Effector CD4-positive, alpha-beta T cell (primary cell): ENCODE measurements at places on chromosomes 7 and 10.

- no peak for DNase-seq
Measured at GRCh38 chr7:135159359-135160085, 11.0 kb downstream of the CYREN start.

- no peak for DNase-seq
Measured at GRCh38 chr10:132357286-132358058, 25.5 kb downstream of the LRRC27 start.

- no peak for DNase-seq
Measured at GRCh38 chr10:69869291-69869961, 67.7 kb downstream of the COL13A1 start.

DNA sequence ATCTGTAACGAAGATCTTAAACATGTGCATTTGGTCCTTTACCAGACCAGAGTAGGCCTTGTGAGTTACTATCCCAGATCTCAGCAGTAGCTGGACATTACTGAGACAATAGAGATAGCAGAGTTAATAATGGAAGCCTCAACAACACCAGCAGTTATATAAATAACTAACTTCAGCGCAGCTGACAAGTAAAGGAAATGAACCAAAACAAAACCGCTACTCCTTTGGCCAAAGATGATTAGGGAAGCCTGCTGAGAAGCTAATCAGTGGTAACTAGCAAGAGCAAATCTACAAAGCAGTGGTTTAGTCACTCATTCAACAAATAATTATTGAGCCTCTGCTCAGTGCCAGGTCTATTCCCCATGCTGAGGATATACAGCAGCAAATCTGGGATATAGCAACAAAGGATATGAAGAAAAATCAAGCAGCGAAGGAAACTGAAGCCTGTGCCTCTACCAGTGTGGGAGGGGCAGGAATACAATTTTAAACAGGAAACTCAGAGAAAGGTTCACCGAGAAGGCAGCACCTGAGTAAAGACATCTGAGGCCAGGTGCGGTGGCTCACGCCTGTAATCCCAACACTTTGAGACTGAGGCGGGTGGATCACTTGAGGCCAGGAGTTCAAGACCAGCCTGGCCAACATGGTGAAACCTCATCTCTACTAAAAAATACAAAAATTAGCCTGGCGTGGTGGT is 103.6 kb downstream of the ELMO1 start:
- no peak for DNase-seq

DNA sequence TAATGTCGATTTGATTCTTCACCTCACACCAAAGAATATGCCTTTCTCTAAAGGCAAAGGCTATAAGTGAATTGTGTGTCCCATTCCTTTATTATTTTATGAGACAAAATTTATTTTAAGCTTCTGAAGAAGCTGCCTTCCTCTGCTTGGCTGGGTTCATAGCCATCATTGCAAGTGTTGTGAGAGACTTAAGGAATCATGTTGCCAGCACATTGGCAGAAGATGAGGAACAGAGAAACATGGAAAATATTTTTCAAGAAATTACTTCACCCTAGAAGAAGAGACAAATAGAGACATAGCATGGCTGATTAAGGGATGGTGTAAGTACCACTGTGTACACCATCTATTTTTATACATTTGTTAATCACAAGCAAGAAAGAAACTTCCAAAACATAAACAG is 230.1 kb upstream of the SEMA3E start:
- no peak for DNase-seq

- DNase-seq: no peak
Measured at GRCh38 chr10:125206623-125207022, 46.3 kb upstream of the CTBP2 start.

DNA sequence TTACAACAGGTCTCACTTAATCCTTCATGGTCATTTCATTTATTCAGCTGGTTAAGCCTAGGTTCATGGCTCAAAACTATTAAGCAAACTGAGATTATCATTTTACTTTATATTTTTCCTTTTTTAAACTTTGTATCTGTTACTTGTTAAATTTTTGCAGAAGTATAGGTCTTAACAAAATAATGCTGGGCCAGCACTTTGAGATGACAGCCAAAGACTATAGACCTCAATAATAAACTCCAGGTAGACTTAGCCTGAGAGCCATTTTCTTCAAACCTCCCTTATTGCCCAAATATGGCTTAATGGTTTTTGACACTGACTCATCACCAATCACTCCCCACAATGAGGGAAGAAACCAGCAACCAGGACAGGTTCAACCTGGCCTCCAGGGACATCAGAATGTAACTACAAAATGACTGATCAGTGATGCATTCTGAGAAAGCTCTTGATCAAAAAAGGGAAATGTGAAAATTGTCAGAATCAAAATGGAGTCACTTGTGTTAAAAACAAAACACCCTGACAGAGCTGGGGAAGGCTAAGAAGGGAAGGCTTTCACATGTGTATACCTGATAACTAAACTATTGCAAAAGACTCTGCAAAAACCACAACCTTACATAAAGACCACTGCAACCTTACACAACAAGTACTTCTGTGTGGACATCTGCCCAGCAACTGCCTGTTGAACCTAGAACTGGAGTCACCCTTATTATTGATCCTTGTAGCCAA is 2.1 kb upstream of the CCDC126 start:
- no peak for DNase-seq

- peak; percentile 11 for DNase-seq
Measured at GRCh38 chr10:87092861-87093631, 1.6 kb downstream of the GLUD1 start.

- no peak for DNase-seq
Measured at GRCh38 chr7:130363026-130363847, 17.1 kb upstream of the CPA1 start.

DNA sequence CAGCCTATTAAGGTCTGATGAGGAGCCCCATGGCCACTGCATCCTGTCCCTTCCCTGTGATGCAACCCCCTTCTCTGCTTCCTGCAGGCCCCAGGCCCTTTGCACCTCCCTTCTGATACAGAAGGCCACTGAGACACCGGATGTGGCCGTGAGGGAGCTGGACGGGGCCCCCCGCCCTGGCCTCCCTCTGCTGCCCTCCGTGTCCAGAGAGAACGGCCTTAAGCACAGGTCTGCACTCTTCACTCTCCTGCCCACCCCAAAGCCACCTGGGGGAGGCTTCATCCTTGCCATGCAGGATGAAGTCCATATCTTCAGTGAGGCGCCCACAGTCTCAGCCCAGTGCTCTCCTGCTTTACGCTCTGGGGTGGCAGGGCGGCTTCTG is 86.9 kb upstream of the GNA12 start:
- no peak for DNase-seq

DNA sequence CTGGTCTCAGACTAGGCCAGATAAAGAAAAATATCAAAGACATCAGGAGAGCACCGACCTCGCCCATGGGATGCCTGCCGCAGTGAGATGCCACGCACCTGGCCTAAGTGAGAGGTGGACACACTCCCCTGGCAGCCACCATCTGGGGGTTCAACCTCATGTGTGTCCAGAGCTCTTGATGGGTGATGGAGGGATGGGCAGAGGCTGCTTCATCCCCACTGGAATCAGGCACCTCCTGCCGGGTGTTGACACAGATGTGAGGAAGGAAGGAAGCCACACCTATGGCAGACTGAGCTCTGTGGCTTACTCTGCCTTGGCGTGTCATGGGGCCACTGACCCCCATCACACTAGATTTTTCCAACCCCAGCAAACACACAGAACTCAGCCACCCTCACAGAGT is 11.4 kb downstream of the ZNF488 start:
- no peak for DNase-seq

- DNase-seq: no peak
Measured at GRCh38 chr7:17374654-17375053, 76.2 kb downstream of the AHR start.

DNA sequence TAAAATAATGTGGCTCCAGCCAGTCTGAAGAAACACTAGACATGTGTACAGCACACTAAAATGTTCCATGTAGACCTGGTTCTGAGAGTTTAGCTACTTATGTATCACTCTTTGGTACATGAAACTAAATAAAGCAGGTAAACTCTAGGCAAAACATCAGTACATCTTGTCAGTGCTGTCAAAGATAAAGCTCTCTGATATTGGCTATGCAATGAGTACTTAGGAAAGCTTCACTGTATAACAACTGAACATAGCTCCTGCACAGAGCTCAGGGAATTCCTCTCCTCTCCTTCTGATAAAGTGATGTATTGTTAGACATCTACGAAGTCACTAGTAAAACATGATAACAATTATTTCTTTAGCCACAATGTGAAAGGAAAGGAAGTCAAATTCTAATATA is 3.5 kb downstream of the LRRN3 start:
- no peak for DNase-seq

DNA sequence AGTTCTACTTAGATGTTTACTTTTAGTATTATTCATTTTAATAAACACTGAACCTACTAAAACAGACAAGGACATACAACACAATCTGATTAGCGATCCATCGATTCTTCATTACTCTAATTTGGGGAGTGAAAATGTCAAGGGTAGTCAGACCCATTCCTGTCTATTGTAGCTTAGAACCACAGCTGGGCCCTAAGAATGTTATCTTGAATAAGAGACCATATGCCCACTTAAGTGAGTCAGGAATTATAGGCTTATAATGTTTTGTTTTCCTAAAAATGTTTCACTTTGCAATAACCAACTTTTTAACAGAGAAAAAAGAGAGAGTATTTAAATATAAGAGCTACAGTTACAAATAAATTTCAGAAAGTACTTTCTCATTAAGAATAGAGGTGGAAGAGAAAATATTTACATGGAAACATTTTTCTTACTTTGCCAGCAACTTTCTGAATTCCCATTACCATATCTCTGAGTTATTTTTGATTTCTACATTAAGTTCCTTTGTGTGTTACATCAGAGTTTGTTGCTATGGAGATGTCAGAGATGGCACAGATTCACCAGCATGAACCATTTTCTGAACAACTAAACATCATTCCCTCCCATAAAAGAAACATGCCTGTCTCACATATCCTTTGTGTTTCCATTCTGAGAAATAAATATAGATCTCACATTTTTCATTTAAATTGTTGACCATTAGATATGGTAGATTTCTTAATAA is 75.4 kb upstream of the SLC13A1 start:
- DNase-seq: no peak

DNA sequence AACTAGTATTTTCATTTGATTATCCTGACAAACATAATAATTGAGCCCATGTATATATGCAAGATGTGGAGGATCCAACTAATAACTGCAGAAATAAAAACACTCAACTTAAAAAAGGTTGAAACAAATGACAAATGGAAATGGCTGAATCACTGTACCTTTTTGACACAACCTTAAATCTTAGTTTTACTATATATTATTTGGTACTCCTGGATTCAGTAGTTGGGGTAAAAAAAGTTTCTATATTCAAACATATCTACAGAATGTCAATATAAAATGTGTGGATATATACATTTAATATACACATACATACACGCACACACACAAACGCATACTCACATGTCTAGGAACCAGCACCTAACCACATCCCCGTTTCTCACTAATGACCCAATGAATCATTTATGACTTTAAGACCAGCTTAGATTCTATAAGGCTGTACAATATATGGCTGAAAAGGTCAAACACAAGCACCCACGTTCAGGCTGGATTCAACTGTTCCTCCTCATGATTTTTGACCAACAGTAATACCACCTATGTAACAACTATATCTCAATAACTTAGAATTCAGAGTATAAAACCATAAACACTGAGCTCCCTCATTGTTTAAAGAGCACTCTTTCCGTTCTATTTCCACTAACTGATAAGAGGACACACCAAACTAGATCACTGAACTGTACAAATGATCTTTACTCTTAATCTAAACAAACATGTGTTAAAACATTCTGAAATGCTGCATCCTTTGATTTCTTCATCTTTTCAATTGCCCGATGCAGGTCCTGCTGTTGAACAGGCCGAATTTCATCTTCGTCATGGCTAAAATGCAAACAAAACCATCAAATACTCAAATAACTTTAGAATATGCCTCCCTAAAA is 63.8 kb downstream of the ATAD1 start:
- no peak for DNase-seq
